Stromal cell of bone marrow (primary cell): ENCODE measurements at places on chromosomes 5 and 9.
A peak's percentile ranks its signal among the peaks of the same experiment; 100 is the strongest.

DNA sequence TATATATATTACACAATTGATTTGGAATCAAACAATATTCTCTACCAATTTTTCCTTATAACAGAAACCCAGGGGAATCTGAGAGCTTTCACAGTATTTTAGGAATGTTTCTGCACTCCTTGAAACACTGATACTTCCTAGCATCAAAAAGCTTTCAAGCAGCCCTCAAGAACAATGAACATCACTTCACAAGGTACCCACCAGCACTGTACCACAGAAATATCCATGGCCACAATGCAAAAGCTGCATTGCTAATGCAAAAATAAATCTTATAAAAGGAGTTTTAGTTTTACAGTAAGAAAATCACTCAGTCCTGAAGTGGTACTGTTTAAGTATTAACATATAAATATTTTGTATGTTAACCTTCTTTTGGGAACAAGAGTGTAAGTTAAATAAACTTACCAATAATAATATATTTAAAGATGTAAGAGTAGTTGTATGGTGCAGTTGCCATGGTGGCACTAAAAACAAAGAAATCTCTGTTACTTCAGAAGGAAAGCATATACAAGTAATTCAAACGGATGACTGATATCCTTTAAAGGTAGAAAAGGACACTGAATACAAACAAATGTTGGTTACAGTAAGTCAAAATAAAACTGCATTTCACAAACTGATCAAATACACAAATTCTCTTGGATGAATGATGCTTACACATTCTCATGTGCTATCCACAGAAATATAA is 8.6 kb downstream of the RAB14 start:
- no peak for DNase-seq

GRCh38 chr9:72354704-72355103 is 10.3 kb downstream of the ZFAND5 start:
- no peak for DNase-seq

DNA sequence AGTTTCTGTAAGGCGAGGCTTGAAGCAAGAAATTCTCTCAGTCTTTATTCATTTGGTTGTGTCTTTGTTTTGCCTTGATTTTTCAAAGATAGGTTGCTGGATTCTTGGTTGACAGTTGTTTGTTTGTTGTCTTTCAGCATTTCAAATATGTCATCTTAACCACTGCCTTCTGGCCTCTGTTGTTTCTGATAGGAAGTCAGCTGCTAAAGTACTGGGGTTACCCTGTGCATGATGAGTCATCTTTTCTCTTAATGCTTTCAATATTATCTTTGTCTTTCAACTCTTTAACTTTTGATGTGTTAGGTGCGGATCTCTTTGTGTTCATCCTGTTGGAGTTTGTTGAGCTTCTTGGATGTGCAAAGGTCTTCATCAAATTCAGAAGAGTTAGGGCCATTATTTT is 1571.3 kb downstream of the MAT2B start:
- DNase-seq = no peak

DNA sequence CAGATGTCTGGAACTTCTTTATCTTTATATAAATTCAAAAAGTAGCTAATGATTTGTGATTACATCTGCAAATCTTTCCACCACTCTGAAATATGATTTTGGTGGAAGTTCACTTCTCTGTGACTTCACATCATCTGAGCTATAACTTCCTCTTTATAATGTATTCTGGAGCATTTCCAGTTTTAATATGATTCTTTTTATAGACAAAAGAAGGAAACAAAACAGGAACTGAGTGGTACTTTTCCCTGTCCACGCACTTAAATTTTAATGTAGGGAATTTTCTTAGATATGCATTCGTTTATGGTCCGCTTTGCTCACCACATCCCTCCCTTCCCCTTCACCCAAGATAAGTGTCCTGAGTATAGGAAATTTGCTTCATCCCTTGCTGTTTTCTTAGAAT is 333.5 kb downstream of the CHSY3 start:
- no peak for DNase-seq

DNA sequence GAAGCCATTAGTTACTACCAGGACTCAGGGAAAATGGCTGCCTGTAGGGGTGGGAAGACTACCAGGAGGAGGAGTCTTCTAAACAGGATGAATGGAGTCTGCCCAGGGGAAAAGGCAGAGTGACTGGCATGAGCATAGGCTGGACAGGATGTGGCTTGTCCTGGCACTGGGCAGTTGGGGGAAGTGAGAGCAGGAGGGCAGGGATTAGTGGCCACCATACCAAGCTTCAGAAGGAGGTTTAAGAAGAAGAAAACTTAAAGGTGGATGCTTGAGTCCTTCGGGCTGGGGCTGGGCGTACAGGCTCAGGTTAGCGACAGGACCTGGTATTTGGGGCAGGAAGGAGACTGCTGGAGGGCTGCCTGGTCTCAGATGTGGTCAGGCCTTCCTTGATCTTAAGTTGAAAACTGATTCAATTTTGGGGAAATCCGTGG is 5.0 kb upstream of the NSD1 start:
- DNase-seq = no peak

GRCh38 chr5:919356-920000 is 26.8 kb downstream of the TRIP13 start:
- no peak for DNase-seq

DNA sequence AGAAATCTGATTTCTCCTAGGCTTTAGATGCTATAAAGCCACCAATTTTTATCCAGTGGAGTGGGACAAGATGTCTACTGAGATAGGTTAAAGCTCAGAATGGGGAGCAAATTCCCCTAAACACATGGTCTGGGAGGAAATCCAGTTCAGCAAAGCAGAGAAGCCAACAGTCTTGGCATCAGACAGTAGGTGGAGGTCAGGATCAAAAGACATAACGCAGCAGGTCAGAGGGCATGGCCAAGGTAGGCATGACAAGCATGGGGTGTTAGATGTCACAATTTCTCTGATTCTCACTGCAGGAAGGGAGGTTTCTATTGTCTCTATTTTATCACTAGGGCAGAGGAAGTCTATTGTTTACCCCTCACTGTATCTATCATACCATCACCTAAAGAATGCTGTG is 288.2 kb downstream of the ACTL7B start:
- no peak for DNase-seq

GRCh38 chr9:111966861-111967291 is 70.3 kb downstream of the UGCG start:
- no peak for DNase-seq

DNA sequence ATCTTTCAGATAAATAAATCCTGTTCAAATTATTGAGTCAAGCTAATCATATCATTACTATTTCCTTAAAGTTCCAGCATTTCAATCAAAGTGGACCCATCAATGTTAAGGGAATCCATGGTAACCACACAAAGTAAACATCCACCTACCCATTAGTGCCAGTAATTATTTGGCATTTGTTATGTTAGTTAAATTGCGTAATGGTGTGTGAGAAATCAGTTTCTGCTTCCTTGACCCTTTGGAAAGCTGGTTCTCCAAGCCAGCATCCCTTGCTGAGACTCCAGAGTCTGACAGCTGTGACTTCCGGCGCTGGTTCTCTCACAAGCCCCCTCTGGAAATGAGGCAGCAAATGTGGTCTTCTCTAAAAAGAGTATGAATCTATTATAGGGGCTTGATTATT is 308.6 kb upstream of the EFNA5 start:
- no peak for DNase-seq

DNA sequence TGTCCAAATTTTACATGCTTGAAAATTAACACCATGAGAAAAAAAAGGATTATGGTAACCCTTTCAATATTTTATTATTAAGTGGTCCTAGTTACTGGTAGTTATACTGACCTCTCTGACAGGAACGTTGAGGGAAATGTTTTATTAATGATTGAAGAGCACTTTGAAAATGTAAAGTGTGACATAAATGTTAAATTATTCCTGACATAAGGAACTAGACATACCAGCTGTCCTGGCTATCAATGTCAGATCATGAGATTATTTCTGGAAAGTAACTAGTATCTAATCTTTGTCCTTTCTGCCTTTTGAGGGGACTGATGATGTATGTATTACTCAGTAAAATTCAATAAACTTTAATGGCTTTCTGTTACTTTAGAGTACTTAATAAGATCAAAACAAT is 1538.5 kb upstream of the CDH6 start:
- DNase-seq = no peak

DNA sequence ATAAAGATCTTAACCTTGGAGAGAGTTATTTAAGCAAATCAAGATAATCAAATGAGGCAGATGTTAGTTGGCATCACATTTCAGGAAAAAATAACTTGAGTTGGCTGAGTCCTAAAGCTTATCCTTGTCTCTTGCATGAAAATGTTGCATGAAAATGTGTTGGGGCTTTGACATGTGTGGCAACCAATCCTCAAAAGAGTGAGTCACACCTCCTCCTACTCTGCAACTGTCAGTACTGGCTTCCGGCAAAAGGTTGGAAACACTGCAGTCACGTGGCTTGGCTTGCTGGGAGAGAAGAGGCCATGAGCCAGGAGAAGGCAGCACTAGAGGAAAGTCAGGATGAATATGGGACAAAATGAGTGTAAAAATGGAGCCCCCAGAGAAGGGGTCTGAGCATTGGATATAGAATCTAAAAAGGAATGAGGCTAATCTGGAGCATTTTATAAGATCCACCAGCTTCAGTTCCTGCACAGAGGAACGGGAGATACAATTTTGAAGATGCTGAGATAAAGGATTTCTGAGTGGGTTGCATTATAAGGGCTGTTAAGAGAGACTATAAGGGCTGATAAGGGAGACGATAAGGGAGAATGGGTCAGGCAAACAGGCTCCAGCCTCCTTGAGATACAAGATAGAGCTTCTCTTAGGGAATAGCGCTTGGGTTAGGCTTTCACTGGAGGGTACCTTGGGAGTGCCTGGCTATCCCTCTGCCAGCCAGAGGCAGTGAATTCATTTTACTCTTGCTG is 43.1 kb downstream of the SPATA31D1 start:
- peak; percentile 76 for DNase-seq

DNA sequence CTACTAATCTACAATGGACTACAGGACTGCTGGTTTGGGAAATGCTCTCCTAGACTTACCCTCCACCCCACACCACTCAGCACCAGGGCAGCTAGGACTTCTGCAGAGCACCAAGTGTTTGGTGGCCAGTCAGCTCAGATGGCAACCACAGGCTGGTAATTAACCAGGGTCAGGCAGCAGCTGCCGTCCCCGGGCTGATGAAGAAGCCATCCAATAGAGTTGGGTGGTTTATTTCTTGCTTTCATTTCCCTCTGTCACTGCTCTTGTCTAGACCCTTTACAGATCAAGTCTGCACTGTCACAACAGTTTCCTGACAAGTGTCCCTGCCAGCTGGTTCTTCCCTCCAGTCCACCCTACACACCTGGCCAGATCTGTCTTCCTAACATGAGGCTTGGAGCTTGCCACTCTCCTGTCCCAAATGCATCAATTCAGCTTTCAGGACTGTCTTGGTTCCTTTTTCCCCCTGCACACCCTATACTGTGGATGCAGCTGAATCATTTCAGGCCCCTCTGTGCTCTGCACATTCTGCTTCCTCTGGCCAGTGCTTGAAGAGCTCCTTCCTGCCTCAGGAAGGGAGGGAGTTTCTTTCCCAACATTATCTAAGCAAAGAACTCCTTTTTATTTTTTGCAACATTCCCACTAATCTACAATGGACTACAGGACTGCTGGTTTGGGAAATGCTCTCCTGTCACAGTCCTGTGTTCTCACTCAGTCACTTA is 30.2 kb upstream of the HSPA9 start:
- DNase-seq = no peak

GRCh38 chr9:17611917-17612316 is 33.1 kb downstream of the SH3GL2 start:
- DNase-seq = no peak

DNA sequence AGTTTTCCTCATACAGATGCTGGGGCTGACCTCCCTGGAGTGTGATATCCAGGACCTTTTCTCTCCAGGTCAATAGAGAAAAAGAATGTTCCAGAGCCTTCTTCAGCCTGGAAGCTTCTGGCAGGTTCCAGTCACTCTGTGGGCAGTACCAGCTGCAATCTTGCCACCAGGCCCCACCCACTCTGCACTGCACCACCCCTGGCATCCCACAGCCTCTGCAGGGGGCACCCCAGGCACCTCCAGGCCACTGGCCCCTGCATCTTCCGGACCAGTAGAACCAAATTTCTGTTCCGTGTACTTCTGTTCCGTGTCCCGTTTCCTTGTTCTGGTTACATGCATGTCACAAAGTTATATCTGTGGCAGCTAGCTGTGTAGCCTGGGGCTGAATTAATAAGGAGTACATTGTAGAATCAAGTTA is 83.3 kb upstream of the ZBTB43 start:
- DNase-seq = no peak

DNA sequence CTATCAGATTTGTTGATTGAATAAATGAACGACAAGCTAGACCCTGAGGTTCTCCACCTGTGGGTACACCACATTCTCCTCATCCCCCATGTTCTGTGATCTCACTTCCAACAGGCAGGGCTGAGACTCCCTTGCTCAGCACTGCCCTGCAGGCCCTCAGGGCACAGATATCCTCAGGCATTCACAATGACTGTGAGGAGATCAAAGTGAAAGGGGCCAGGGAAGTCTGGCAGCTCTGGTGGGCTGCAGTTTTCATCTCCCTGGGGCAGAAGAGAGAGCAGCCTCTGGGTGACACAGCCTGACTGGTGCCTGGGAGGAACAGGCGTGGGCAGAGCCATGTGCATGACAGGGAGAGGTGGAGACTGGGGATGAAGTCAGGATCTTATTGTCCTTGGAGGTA is 142.4 kb upstream of the C9orf72 start:
- no peak for DNase-seq

- no peak for DNase-seq
These were observed 60.9 kb upstream of the SLC2A8 start for GRCh38 chr9:127336086-127336485.

DNA sequence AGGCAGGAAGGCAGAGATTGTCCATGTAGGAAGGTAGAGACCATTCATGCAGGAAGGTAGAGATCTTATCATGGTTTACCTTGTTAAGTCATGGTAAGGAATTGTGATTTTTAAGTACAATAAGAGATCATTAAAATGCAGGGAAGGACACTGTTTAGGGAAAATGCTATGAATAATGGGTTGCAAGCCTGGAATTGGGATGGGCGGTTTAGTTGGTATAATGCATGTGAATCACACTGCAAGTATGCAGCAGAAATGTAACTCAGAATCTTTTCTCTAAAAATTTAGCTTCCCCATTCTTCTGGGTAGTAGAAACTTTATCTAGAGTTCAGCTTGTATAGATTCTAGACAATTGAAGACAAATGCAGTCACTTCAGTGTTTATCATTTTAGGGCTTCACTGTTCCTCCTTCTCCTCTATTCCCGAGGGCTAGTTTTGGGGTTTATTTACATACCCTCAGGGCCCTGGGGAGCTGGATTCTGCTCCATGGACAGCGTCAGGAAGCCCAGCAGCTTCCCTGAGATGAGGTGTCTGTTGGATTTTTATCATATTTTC is 212.0 kb downstream of the SREK1 start:
- peak; percentile 12 for DNase-seq

DNA sequence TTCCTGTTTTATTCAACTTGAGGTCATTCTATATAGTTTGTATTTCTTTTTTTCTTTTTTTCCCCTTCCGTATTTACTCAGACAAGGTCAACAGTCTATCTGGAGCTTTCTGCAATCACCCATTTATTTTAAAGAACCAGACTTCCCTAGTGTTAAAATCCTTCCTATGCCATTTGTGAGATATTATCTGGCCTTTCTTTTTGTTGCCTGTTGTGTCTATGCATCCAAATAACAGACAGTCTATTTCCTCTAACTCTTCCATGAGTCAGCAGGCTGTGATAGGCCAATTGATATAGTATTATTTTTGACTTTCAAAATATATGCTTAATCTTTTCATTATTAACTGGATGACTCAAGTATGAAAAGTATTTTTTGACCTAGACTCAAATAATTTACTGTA is 291.2 kb upstream of the PTPRD start:
- DNase-seq = no peak

GRCh38 chr9:84935528-84936117 is 266.1 kb downstream of the NTRK2 start:
- DNase-seq = no peak
